ENCODE measurements at places on chromosomes 16 and 17.

DNA sequence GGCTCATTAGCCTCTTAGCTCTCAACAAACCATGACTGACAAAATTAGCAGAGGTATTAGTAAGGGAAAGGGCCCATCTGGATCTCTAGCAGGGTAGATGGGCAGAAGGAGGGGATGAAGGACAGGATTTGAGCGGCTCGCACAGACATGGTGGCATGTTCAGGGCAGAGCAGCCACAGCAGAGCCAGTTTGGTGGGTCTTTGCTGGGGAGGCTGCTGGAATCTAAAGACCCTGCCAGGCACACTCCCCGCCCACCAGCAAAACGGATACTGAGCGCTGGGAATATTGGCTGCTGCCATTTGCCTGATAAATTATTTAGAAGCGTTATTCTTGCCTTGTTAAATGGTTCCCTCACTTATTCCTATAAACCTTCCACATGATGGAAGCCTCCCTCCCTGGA, 20.7 kb upstream of the NAT9 start:
- no peak for DNase-seq

DNA sequence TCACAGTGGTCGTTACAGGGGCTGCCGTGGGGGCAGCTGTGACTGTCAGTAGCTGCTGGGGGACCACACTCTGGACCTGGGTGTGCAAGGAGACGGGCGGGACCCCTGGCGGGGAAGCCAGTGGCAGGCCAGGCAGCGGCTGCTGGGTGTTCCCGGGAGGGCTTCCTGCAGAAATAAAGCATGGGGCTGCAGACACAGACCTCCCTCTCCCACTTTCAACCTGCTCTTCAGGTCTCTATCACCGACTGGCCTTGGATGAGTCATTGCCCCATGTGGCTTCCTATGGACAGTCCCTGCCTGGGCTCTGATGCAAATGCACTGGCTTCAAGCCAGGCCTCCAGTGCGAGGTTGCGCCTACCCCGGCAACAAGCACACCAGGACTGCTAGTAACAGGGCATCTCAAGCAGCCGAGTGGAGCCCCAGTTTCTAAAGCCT, 17.2 kb downstream of the SREBF1 start:
- no peak for DNase-seq

GRCh38 chr17:61150686-61151299, 248.8 kb upstream of the TBX2 start:
- no peak for DNase-seq

DNA sequence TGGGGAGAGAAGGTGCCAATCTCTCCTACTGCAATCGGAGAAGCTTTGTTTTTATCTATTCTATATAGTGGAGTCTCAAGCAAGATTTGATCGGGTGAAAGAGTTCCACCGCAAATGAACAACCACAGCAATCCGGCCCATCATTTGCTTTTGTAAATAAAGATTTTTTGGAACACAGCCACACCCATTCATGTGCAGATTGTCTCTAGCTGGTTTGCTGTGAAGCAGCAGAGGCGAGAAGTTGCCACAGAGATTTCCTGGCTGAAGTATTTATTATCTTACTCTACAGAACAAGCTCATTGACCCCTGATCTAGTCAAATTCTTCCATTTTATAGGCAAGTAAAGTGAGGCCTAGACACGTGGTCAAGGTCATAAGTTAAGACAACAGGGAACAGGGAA, 195.5 kb upstream of the TNRC6C start:
- DNase-seq = no peak

GRCh38 chr17:30103921-30104320, 12.7 kb upstream of the NSRP1 start:
- DNase-seq = no peak

DNA sequence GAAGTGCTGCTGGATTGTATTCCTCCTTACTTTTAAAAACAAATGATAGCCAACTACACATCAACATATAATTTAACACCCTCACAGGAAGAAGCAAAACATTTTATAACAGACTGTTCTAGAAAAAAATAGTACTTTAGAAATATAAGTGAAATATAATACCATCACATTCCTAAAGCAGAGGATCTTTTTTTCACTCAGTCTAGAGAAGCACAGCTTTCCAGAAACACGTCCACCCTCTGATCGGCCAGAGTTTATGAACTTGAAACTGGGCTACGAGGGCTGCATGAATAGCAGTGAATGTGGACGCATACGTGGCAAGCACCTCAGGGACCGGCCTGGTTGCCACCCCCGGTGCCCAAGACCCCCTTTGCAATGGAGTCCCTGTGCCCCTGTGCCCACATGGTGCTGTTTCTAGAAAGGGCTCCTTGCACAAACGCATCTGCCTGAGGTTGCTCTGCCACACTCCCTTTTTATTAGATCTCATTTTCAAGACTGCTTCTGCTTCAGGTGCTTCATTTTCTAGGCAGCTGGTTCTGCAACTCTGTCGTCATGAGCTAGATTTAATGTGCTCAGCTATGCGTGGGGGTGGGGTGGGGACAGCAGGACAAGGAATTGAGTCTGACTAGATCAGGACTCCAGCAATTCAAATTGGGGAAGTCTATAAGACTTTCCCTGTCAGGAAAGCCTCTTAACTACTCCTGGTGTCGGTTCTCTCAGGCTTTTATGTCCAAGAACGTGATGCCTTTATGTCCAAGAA, 29.1 kb upstream of the ERN1 start:
- DNase-seq = no peak

GRCh38 chr17:3003296-3004149, 59.9 kb downstream of the OR1D5 start:
- DNase-seq = no peak

- DNase-seq = no peak
Measured at GRCh38 chr17:19392303-19392702, 5.3 kb upstream of the MFAP4 start.

GRCh38 chr16:1980030-1980769, 1.1 kb downstream of the NOXO1 start:
- no peak for DNase-seq

GRCh38 chr17:1515640-1516387, 598 bp downstream of the INPP5K start:
- peak; percentile 72 for DNase-seq

GRCh38 chr17:72572604-72573491, 452.0 kb downstream of the SOX9 start:
- no peak for DNase-seq

GRCh38 chr16:78522327-78522726, 422.9 kb downstream of the WWOX start:
- DNase-seq = no peak

DNA sequence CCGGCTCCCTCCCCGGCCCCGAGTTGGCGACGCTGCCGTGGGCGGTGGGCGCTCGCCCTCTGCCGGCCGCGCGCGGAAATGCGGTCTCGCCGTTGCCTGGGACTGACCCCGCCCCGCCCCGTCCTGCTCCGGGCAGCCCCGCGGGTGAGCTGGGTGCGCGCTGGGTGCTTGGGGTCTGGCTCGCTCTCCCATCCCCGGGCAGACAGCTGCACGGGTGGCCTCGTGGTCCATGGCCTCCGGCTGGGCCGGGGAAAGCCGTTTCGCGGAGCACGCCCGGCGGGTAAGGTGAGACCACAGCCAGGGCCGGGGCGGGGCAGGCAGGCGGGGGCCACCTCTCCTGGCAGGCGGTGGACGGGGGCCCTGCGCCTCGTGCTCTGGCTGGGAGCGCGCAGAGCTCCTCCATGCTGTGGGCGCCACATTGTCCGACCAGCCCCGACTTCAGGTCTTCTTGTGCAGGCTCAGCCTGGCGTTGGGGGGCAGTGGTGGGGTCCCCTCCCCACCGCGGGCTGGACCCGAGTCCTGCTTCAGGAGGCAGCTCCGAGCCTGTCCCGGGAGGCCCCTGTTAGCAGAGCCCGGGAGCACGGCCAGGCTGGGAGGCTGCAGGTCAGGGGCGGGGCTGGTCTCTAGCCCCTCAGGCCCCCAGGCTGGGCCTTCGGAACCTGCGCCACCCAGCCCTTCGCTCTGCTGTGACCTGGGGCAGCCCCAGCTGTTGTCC, 7.0 kb upstream of the C1QTNF8 start:
- DNase-seq = peak; percentile 62

GRCh38 chr16:16828913-16829398, 450.0 kb downstream of the NPIPA7 start:
- no peak for DNase-seq

DNA sequence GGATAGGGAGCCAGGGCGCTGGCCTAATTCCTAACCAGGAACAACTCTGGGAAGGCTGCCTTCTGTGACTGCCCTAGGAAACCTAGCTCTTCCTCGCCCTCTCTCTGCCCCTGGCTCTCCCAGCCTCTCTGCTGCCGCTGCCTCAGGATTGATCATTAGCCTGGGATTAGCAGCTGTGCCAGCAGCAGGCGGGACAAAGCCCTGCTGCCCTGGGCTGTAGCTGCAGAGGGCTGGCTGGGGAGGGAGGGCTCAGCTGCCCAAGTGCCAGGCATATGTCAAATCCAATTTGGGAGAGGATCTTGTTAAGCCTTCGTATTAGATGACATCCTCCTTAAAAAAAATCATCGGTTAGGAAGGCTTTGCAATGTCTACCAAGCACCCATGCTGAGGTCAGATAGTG, 144.8 kb upstream of the CCL2 start:
- DNase-seq = no peak

DNA sequence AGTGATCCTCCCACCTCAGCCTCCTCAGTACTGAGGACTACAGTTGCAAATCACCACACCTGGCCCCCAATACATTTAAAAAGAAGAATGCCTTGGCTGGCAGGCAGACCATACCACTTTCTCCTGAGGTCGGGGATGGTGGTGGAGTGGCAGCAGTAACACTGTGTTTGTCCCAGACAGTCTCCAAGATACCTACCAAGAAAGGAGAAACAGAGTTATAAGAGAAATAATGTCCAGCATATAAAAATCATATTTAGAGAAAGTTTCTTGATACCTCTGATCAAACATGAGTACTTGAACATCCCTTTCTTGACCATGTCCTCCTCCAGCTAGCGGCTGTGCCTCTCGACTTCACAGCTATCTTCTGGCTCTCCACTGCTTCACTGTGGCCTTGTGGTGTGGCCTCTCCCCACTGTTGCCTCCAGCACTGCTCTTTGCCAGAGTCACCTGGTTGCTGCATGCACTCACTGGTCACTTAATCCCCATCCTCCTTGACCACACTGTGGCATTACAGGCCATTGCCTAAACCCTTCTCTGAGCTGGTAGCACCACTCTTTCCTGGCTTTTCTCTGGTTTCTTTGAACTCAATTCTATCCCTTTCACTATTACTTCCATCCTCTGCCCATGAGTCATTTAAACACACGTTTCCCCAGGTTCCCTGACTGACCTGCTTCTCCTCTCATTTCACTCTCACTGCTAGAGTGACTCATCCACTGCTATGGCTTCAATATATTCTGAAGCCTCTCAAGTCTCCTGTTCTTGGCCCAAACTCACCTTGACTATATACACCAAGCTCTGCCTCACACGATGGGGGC, 45.2 kb downstream of the XPO6 start:
- no peak for DNase-seq

GRCh38 chr16:19132898-19133297, 19.1 kb downstream of the ITPRIPL2 start:
- no peak for DNase-seq

DNA sequence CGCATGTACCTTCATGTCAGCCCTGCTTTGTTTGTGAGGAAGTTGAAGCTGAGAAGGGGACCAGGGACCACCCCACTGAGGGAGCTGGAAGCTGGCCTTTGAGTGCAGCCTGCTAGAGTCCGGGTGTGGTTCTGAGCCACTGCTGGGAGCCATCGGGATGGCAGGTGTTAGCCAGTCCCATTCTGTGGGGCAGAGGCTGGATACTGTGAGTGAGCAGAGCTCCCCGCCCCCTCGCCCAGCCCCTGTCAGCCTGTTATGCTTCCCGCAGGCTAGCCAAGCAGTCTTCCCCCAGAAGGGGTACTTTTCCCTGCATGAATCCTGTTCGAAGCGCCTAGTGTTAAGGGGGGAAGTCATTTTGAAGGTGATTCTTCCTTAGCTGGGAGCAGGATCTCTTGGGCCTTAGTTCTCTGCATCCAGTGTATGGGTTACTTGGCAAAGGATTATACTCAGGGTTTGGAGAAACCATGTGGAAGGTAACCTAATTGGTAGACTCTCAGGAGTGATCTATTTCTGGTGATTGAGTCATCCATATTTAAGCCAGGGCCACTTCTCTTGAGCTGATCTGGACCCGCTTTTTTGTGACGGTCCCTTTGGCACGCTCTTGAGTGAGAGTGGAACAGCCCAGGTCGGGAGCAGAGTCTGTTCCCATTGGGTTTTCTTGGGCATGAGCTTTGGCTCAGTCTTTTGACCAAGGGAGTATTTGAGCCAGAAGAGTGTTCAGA, 23.8 kb downstream of the AKAP1 start:
- DNase-seq = no peak

GRCh38 chr16:23679274-23679985, 741 bp downstream of the PLK1 start:
- DNase-seq = no peak

DNA sequence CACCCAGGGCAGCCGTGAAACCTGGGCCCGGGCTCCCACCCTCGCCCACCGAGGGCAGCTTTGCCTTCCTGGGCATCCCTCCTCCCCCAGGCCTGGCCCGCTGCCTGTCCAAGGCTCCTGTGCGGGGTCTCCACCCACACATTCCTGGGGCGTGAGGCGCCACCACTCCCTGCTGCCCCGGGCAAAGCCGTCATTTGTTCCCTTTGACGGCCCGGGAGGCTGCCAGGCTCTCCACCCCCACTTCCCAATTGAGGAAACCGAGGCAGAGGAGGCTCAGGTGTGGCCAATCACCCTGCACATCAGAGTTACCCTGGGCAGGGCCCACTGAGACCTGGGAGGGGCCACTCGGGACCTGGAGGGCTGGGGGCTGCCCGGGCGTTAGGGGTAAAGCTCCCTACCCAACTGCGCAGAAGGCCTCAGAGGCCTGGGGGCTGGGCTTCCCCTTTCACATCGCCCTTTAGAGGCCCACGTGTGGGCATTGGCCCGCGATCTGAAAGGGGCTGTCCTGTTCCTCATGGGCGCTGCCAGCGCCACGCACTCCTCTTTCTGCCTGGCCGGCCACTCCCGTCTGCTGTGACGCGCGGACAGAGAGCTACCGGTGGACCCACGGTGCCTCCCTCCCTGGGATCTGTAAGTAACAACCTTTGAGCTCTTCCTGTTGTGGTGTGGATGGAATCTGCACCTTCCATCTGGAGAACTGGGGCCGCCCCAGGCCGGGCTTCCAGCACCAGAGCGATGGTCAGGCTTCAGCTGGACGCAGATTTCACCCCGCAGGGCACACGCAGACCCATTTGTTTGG, at the start of gene MSLN:
Gene MSLN (plus strand): TSS at position 190 of the 799 bp plus-strand sequence. CDS start 1,947 bp downstream, outside the sequence.
- DNase-seq = no peak

DNA sequence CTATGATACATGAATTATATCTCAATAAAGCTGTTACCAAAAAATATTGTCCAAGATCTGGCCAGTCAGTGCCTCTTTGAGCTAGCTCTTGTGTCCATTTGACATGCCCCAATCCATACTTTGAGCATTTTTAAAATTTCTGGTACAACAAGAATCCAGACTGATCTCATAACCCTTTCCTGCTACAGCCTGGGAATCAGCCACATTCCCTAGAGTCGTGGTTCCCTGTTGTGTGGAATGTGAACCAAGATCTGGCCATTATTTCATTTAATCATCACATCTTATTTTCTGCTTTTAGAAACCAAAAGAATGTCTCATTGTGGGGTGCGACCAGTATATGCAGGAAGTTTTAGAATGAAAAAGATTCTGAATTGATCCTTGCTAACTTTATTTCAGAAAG, 34.3 kb upstream of the RPRML start:
- DNase-seq = no peak
